IPS-NIHi11 (cell line): ENCODE measurements at places on chromosomes 13 and 19.

DNA sequence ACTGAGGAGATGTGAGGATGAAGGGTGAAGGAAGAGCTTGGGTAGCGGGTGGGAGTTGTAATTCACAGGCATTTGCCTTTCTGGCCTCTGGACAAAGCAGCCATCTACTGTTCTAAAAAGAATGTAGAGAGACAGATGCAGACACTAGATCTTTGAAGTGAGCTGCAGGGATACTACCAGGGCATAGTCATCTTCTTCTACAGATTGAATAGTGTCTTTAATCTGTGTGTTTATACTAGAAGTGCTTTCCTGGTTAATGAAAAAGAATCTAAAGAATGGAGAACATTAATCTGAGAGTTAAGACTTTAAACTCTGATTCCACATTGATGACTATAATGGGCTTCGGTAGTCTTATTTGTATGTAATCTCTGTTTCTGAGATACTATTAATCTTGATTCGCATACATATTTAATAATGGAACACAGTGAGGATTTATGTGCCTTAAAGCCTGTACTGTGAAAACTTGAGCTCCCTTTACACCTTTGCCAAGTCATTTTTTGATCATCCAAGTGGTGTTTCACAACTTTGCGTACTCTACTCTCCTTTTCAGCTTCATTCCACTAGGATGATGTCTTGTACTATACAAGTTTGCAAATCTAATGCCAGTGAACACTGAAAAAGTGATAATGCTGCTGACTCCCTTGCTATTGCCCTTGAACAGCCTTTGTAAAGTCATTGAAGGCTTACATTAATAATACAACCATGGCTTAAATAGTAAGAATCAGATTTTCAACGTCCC lies 2199.4 kb upstream of the PCDH20 start:
- no peak for DNase-seq

DNA sequence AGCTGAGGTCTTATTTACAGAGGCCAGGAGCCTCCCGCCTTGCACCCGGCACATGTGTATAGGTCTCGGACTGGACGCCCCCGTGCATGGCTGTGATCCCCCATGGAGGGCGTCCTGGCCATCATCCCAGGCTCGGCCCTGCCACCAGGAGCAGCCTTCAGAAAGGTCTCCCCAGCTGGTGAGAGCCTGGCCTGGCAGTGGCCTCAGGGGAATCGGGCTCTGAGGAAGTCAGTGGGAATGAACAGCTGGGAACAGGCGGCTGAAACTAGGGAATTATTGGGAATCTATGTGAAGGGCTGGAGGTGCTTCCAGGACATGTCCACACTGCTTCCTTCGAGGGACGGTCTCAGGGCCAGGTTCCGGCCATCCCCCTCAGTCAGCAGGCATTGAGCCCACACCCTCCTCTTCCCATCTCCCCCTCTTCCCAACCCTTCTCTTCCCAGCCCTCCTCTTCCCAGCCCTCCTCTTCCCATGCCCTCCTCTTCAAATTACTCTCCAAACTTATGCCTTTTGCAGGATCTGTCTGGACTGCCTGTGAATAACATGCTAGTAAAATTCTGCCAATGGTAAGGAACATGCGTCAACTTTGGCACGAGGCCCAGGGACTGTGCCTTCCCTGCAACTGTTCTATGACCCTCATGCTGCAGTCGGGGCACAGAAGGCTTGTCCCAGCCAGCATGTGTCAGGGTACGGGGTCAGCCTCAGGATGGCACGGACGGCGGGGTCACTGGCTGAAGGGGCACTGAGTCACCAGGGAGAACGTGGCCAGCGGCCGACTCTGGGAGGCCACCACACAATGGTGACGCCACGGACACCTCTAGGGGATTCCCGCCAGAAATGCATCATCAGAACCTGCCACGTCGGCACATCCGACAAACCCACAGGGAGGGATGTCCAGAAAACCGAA lies 24.2 kb upstream of the C13orf46 start:
- DNase-seq: no peak

GRCh38 chr13:51955816-51956603 lies 55.2 kb downstream of the ATP7B start:
- DNase-seq: no peak

DNA sequence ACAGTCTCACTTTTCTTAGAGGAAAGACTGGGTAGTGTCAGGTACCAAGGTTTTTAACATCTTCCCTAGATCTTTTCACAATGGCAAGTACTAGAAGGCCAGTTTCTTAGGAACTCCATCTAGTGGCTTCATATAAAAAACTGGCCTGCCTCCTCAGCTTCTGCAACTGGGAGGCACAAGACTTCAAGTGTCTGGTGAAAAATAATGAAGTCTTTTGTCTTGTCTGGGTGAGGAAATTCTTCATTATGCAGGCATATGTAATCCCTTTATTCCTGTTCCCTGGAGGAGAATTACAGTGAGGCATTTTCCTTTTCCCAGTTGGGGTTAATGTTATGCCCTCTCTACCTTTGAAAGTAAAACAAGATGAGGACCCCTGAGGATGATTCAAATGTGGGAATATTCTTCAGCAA lies 300.5 kb downstream of the NALCN start:
- DNase-seq: peak; percentile 25

GRCh38 chr13:108407495-108407894 lies 138.0 kb downstream of the TNFSF13B start:
- DNase-seq: no peak

DNA sequence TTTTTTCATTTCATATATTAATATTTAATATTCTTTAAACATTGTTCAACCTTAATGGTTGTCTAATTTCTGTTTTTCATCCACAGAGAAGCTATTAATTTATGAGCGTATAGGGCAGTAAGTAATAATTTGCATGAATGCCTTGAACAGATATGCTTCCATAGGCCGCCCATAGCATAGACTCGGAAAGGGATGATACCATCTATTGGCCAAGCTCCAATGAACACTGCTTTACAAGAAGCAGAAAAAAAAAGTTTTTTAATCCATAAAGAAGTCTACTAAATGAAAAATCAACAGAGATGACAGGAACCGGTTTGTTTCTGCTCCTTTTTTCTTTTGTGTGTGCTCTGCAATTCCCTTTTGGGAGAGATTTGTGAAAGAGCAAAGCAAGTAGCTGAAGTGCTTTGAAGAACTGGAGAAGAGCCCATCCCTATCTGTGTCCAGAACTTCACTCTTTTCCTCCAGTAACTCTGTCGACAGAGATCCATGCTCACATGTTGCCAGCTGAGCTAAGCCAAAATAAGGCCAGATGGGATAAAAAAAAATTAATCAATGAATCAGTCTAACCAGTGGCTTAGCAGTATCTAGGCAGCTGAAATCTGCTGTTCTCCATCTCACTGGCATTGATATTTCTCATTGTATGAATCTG lies 215.9 kb upstream of the SOX21 start:
- DNase-seq: no peak

GRCh38 chr13:43195551-43195950 lies 172.2 kb downstream of the DNAJC15 start:
- peak; percentile 43 for DNase-seq

DNA sequence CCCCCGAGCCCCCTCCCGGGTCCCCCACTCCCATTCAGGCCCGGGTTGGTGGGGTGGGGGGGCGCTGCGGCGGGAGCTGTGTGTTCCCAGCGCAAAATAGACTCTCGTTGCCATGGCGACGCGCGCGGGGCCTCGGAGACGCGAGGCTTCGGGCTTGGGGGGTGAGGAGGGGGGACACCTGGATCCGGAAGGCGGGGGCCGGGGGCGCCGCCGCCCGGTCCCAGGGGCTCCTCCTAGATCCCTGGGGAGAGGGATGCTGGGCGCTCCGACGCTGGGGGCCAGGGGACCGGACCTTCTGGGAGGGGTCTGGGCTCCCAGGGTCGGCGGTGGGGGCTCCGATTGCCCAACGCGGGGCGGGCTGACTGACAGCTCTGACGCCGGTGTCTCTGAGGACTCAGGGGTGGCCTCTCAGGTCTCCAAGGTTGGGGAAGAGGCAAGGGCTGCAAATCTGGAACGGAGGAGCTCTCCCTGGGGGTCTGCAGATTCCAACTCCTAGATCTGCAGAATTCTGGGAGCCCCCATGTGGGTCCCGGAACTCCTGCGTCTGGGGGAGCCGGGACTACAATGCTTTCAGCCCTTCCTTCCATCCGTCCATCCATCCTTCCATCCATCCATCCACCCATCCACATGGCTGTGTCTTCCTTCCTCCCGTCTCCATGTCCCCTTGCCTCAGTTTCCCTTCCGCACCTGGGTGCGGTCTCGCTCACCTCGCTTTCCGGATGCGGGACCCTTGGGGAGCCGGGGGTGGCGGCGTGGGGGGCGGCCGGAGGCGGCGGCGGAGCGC lies 9.1 kb upstream of the SHISA7 start:
- no peak for DNase-seq
